ENCODE measurements at places on chromosomes 6 and 20.

GRCh38 chr6:100203400-100203799 lies 209.4 kb upstream of the MCHR2 start:
- DNase-seq = no peak

GRCh38 chr6:16440636-16441212 lies 202.3 kb downstream of the GMPR start:
- DNase-seq = no peak

DNA sequence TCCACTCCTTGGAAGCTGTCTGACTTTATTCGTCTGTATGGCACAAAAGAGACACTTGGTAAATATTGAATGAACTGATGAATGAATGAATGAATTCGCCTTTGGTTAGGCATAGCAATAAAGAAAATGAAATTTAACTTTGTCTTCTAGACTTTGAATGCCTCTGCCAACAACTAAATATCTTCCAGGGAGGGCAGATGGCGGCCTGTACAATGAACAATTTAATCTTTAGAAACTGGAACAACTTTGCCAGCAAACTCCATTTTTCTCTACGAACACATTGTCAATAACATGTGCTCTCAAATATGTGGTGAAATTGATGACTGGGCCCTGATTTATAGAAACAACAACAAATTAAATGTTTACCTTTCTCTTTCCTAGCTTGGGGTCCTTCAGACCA lies 140.6 kb downstream of the ZNF217 start:
- DNase-seq = no peak

DNA sequence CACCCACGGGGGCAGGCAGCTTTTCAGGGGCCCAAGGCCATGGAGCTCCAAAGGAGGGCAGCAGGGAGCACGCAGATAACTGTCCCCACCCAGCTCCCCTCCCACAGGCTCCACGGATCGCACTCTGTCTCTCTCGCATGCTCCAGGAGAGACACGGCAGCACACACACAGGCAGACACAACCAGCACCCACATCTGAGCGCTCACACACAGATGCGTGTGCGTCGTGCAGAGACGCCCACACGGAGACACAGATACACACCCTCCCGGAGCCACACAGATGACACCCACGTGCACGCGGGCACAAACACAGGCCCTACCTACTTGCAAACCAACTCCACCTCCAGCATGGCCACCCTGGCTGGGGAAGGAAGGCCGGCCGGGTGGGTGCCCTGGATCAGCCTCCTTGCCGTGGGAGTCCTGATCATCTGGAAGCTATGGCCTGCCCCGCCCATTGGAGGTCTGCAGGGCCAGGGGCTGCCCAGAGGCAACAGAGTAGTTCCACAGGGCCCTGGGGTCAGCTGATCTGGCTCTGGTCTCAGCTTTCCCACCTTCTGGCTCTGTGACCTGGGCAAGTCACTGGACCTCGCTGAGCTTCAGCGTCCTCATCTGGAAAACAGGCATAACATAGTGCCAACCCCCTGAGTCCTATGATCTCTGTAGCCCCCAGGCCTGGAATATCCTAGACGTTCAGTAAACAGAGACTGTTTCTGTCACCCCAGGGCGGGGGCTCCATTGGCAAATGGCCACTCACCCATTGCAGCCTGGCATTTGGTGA lies 31.5 kb downstream of the AAR2 start:
- no peak for DNase-seq

- no peak for DNase-seq
Observed at GRCh38 chr6:16362819-16363589, 124.6 kb downstream of the GMPR start.

GRCh38 chr20:58309591-58310290 lies at the start of gene RAB22A:
RAB22A (plus strand) TSS chr20:58309715; CDS start chr20:58309977, 262 bp downstream.
- peak; percentile 80 for DNase-seq

DNA sequence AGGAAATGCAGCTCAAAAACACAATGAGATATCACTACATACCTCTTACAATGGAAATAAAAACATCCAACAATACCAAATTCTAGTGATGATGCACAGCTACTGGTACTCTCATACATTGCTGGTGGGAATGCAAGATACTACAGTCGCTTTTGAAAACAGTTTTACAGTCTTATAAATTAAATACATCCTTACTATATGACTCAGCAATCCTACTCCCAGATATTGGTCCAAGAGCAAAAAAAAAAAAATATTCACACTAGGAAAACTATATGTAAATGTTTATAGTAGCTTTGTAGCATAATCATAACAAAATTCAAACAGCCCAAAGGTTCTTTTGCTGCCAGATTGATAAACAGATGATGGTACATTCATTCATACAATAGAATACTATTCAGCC lies 217.4 kb upstream of the FAM83B start:
- DNase-seq = no peak

Data from stimulated activated CD4-positive, alpha-beta T cell treated with anti-CD3 and anti-CD28 coated beads, Interleukin-1b, Interleukin-23, amount 100 ng/mL, for 4 hours (primary cell).